ENCODE measurements at places on chromosomes 5 and 9.

- DNase-seq = no peak
Measured at GRCh38 chr9:115182264-115182663, 64.3 kb upstream of the TNC start.

DNA sequence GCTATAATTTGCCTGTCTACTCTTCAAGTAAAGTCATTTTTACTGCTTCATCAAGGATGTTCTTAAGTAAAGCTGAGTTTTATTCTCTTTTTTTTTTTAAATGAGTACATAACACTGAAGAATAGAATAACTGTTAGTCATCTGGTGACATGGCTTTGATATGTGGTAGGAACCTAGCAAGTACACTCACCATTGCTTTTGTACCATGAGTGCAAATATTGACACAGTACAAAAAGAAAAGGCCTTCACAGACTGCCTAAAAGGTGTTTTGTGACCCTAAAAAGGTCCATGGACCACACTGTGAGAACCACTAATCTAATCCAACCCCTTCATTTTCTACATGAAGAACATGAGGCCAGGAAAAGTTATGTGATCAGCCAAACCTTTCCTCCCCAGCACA is 55.0 kb downstream of the ECPAS start:
- DNase-seq = no peak

DNA sequence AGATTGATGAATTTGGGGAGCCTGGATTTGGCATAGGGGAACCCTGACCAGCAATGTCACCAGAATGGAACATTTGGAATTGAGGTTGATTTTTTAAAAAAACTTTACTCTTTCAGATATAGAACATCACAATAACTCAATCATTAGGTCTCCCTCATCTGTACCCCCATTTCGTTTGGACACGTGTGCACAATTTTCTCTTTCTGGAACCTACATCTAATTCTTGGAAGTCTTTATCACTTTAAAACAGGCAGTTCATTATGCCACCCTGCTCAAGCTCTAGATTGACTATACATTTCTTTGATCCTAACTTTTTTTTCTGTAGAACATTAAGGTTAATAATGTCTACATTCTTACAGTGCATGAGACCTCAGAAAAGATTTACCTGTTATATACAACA is 3.7 kb upstream of the SSBP2 start:
- DNase-seq = no peak

- DNase-seq = no peak
Measured at GRCh38 chr5:9335754-9336495, 209.9 kb downstream of the SEMA5A start.

DNA sequence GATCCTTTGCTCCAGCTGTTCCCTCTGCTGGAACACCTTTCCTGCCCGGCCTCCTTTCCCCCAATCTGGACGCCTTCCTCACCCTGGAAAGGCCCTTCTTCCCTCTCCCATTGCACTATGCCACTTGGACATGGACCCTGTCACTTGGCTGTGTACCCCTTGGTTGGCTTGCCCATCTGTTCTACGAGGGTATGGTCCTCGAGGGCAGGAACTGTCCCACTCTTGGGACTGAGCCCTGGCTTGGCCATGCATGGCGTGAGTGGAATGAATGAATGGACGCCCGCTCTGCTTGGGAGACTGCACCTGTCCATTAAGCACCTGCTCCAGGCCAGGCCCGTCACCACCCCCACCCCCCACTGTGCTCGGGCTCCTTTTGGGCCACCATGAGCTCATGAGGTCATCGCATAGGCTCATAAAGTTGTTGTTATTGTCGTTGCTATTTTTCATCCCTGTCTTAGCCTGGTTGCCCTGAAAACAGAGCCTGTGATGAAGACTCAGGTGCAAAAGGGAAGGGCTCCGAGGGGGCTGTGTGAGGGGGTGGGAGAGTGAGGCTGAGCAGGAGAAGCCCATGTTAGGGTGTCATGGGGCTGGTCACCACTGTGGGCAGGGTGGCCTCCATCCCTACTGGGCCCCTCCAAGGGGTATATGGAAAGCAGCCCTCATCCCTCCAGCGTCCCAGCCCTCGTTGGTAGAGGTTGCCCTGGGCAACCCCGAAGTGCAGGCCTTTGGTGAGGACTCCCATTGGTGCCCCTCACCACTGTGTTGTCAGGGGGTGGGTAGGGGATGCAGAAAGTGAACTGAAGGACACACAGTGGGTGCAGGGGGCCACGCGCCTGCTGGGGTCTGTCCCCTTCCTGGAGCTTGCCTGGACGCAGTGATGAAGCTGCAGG is 57.2 kb upstream of the IER5L start:
- DNase-seq = no peak

- no peak for DNase-seq
Measured at GRCh38 chr5:4420681-4421080, 719.4 kb upstream of the ADAMTS16 start.

GRCh38 chr9:93001031-93001430 is 53.7 kb downstream of the FGD3 start:
- no peak for DNase-seq

DNA sequence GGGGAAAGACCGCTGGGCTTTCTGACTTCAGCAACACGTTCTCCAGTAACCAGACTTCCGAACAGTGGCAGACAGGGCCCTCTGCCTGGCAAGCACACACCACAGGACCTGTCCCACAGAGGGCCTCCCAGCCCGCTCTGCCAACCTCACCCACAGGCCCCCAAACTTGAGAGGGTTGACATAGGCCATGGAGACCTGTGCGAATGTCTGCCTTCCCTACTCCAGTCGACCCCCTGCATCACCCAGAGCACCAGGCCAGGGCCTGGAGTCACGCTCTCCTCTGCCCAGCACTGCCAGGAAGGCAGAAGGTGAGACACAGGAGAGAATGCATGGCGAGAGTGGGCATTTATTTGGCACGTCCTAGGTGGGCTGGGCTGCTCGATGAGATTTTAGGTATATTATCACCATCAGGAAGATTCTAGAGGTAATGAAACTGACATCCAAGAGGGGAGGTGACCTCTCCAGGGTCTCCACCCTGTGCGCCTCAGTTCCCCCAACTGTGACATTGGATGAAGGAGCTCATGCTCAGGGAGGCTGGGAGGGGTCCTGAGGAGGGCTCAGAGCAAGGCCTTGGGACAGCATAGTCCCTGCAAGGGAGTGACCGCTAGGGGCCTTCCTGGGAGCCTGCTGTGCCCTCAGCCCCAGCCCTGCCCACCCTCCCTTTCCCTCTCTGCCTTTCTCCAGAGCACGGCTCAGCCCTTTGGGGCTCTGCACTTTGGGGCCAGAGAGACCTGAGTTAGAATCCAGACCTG is 54.9 kb downstream of the DUSP1 start:
- DNase-seq = no peak

DNA sequence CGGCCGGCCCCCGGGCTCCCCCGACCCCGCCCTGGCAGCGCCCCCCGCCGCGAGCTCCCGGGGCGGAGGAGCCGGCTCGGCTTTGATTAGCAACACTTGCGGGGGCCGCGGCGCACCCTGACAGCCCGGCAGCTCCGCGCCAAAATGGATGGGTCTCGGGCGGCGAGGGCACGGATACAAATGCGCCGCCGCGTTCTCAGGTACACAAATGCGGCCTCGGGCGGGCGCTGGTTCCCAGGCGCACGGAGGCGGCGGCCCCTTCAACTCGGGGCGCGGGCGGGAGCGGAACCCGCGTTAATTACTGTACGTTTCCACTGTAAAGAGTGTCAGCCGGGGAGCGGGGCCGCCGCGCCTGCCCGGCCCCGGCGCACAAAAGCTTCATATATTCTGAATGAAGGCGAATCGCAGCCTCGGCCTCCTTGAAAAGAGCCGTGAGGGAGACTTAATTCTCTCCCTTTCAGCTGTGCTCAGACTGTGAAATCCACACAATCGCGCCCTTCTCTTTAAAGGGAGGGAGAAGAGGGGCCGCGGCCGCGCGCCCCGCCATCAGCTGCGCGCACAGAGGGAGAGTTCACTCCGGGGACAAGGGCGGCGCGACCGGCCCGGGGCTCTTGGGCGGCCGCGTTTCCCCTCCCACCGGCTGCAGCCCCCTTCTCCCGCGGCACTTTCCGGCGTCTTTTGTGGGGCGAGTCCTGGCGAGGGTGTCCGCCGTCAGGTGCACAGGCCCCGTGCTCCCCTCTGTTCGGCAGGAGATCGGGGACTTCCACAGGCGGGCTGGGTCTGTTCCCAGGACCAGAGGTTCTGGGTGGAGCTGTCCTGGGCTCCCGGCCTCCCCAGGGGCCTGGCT is 27.0 kb downstream of the MSX2 start:
- DNase-seq = no peak
